ENCODE measurements at places on chromosomes 3 and 15.

DNA sequence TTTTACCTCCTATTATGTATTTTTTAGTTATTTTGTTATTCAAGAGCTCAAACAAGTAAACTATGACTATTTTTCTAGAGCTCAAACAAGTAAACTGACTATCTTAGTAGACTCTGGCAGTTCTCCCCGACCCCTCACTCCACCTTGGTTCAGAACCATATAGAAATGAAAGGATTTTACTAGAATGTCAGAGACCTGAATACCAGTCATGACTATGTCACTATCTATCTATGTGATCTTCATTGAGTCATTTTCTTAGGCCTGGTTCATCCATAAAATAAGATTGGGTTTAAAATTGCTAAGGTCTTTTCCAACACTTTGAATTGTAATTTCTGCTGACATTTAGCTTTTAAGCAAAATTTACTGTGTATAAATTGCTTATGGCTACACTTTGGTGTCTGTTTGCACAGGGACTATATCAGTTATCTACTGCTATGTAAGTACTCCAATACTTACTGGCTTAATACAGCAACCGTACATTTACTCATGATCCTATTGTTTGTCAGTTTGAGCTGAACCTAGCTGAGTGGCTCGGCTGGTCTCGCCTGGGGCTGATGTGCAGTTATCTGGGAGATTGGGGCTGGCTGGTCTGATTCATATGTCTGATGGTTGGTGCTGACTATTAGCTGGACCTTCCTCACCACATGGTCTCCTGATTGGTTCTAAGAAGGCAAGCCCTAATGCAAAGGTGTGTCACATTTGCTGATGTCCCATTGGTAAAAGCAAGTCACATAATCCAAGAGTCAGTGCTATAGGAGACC, 37.0 kb downstream of the RASA2 start:
- no peak for DNase-seq

GRCh38 chr3:73658227-73658626, 33.5 kb upstream of the PDZRN3 start:
- no peak for DNase-seq

GRCh38 chr3:25281041-25281731, 146.9 kb upstream of the RARB start:
- no peak for DNase-seq

DNA sequence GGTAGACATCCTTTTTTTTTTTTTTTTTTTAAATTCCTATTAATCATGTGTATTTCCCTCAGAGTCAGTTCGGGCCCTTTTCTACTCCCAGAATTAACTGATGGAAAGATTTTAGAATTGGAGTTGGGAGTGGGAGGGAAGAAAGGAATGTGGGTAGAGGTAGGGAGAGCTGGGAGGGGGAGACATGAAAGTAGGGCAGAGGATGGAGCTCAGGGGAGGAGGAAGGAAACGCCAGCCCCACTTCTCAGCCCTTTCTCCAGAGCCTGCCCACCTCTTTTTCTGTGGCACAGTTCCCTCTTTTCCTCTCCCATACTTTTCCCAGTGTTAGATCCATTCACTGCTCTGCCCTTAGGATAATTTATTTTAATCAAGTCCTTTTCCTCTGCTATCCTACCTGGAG, 129.4 kb downstream of the VPS8 start:
- DNase-seq: no peak

DNA sequence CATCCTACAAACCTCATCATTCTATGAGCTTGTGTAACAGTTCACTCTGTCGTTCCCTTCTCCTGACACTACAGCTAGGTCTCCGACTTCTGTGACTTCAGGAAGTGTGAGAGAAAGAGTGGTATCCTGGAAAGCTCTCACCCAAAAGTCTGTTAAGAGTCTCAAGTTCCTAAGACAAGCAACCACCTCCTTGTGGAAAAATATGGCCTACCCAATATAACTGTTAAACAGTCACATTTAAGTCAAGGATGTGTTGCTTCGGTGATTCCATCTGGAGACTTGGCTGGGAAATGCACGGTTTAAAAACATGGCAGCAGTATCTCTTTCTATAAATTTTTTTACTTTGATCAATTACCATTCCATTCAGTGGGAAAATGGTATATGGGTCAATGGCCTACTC, 13.8 kb downstream of the FEZF2 start:
- no peak for DNase-seq

GRCh38 chr3:127036209-127037020, 53.5 kb downstream of the PLXNA1 start:
- no peak for DNase-seq

DNA sequence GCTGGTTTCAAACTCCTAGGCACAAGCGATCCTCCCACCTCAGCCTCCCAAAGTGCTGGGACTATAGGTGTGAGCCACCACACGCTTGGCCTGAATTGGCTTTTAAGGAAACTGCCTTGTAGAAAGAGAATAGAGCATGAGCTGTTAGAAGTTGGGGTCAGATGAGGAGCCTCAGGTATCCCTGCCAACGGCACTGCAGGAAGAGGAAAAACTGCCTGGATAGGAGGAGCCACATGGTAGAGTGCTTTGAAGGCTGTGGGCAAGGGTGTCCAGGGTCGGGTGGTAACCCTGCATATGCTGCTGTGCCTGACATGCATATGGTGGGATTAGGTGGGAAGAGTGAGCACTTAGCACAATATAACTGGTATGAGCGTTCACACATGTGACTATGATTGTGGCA, 55.0 kb downstream of the BSN start:
- no peak for DNase-seq

- DNase-seq: no peak
These were observed 38.6 kb upstream of the HACD2 start for GRCh38 chr3:123623346-123623880.

DNA sequence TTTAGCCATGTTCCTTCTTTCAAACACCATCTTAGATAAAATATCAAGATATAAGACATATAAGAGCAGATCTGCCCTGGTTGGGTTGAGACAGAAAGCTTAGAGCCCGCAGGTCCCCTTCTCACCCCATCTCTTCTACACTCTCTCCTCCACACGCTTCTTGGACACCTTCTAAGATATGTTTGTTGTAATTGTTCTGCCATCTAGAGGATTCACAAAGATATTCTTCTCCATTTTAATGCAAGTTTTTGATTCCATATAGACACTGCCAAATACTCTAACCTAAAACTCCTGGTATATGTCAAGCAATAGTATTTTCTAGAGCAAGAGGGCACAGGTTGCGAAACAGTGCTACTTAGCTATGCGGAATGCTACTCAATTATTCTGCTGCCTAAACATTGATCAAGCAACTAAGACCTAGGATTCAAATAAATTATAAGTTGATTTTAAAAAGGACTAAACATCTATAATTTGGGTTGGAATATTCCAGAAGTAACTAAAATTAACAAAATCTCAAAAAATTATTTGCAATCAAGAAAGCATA, 6.8 kb downstream of the CHRM5 start:
- no peak for DNase-seq

- peak; percentile 50 for DNase-seq
These were observed 1.4 kb downstream of the EPHB1 start for GRCh38 chr3:134796281-134797056.

DNA sequence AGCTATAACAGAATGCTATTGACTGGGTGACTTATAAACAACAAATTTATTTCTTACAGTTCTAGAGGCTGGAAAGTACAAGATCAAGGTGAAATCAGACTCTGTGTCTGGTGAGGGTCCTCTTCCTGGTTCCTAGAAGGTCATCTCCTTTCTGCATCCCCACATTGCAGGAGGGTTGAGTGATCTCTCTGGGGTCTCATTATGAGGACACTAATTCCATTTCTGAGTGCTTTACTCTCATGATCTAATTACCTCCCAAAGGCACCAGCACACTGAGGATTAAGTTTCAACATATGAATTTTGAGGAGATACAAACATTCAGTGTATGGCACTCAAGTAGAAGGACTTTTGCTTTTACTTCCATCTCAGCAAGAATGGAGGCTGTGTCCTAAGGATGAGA, 534.1 kb upstream of the KCNMB2 start:
- DNase-seq: no peak

DNA sequence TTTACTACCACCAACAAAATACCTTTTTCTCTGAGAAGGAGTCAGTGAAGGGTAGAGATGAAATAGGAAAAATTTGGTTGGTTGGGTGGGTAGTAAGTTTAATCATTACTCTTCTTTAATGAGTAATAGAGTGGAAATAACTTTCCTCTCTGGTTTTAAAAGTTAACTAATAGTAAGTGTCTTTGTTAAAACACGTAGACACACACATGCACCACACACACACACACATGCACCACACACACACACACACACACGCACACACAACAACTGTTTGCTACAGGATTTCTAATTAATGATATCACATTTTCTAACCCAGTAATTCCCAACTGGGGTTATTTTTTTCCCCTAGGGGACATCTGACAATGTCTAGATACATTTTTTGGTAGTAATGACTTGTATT, 84.1 kb downstream of the CHL1 start:
- no peak for DNase-seq

- DNase-seq: no peak
These were observed 10.7 kb upstream of the ANXA2 start for GRCh38 chr15:60408463-60408981.

GRCh38 chr3:52403271-52403841, 41.5 kb downstream of the SEMA3G start:
- DNase-seq: no peak

DNA sequence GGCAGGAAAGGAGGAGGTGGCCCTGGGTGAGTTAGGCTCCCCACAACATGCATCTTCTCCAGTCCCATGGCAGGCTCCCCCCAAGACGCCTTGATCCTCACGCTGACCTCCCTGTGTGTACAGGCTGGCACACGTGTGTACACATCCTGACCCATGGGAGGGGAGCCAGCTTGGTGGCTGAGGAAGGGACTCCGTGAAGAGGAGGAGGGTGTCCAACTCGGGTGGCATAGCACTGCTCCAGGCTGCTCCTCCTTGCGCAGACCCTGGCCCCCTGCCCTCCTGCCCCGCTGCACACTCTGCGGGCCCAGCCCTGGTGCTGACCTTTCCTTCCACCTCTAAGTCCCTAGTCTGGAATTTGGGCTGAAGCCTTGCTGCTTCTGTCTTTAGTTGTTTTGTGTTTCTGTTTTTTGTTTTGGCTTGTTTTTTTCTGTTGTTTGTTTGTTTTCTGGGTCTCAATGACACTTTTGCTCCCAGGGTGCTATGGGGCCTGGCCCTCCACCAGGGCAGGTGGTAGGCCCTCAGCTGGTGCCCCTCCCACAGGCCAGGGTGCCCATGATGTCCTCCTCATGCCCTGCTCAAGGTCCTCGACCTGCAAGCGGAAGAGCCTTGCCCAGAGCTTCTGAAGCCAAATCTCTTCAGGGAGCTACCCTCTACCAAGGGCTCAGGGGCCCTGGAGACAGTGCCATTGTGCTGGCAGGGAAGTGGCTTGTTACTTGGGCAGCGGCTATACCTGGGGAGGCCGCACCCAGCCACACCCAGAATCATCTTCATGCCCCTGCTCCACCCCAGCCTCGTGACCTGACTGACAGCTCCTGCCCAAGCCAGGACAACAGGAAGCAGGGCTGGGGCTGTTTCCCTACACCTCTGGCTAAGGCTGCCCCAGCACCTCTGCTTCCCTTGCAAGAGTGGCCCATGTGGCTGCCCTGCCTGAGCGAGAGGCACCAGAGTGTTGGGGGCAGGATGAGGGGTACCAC, 5.1 kb downstream of the EPHB3 start:
- no peak for DNase-seq

DNA sequence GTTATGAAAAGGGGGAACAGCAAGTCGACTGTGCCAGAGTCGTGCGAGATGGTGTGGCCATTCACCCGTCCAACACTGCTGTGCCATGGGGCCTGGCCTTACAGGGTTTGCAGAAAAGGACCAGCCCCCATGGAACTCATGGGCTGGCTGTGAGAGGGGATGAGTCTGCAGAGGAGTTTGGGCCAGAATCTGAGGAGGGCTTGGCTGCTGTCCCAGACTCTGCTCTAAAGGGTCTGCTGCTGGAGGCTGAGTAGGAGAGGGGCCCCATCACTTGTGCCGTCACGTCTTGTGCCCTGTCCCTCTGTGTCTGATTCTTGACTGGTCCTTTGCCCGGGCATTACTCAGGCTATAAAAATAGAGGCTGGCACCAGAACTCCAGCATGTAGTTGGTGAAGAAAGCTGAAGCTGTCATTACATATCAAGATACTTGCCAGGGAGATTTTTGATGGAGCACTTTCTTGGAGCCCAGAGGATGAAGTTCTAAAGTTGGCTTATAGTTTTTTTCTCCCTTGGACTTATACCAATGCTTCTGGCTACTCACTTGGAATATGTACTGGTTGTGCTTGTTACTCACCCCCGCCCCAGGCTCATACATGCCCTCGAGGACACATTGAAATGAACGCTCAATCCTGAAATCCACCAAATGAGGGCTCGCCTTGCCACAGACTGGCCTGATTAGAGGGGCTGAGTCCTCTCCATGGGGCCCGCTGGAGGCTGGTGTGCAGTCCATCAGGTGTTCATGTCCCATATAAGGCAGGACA, 10.2 kb downstream of the PXYLP1 start:
- peak; percentile 38 for DNase-seq

DNA sequence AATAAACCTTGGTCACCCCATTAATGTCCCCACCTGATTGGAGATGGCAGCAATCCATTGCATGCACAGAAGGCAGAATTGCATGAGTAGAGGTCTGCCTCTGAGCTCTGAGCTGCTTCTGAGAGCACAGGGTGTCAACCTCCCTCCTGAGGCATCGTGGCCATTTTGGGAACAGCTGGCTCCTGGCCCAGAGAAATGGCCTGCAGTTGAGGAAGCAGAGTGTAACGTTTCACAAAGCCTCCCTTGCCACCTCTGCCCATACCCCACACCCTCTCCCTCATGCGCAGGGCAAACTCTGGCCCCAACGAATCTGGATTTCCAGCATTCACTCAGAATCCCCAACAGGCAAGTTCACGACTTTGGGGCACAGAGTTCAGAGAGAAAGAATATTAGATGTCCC, 198.9 kb downstream of the ADAMTS9 start:
- DNase-seq: no peak

- DNase-seq: no peak
These were observed 40.7 kb downstream of the CYP11A1 start for GRCh38 chr15:74326746-74327145.

- DNase-seq: no peak
These were observed 65.4 kb downstream of the EEFSEC start for GRCh38 chr3:128218548-128219257.

DNA sequence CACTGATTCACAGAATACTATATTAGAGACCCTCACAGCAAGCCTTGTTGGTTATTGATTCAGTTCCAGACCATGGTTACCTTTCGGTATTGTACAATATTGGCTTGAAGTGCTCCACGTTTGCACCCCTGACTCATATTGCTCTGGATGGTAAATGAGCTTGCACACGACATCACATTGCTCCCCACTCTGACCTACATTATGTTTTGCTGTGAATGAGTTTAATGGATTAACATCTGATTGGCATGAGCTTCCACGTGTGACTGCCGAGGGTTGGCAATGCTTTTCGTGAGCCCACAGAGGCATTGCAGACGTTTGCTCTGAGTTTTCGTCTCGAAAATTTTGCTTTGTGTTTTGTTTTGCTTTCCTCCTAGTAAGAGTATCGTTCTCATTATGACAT, 225.8 kb upstream of the ICE2 start:
- DNase-seq: no peak

All from Ammon's horn (tissue), 1 donor.